Stimulated activated CD8-positive, alpha-beta memory T cell treated with anti-CD3 and anti-CD28 coated beads, Interleukin-4, amount 100 ng/mL, for 4 hours (primary cell): ENCODE measurements at places on chromosomes 3 and 15.
A peak's percentile ranks its signal among the peaks of the same experiment; 100 is the strongest.

GRCh38 chr3:108103886-108104797, 13.3 kb upstream of the CD47 start:
- DNase-seq: no peak

DNA sequence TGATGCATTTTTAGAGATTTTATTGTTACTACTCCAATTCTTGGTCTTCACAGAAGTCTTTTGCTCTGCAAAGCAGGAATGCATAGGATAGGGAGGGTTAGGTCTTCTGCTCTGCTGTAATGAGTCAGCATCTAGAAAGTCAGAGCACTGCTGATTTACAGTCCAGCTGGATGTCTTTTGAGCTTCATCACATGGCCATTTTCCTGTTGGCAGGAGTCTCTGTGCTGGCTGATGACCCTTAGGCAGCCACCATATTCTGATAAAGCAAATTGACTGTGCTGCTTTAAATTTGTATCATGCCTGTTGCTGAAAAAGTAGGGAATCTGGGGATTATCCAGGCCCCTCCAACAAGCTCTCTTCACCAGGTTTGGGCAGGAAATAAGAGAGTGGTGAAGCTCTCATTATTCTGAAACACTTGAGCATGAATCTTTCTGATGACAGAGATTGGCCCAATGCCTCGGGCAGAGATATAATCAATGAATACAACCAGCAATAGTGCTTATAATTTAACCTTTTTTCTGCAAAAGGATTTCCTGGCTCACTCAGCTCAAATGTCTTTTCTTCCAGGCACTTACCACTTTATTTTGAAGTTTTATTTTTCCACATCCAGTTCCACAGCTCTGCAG, 9.7 kb upstream of the CRBN start:
- DNase-seq: no peak

- no peak for DNase-seq
Measured at GRCh38 chr3:69367586-69367985, 18.3 kb downstream of the FRMD4B start.

DNA sequence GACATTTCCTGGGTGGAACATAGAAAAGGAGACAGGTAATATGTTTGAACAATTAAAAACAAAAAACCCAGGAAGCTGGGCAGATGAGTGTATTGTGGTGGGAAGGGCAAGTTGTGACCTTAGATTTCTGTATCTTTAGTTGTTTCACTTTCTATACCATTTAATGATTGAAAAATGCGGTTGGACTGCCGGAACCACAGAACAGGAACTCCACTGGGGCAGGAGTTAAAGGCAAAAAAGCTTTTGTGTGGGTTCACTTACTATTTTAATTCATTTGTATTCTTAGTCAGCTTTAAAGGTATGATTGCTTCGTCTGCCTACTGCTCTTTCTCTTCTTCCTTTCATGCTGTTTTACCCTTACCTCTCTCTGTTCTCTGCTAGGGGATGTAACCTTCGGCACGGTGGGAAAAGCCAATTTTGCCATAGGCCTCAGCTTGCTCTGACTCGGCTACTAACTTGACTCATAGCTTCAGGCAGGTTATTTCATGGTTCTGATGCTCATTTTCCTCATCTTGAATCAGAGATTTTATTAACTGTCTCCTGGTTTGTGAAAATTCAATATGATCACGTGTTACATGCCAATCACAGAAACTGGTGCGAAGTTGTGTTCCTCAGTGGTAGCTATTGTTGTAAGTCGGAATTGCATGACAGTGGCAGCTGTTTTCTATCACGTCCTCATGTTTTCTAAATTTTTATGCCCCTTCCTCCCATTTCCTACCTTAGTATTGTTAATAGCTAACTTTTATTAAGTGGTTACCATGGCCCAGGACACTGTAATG, 1.6 kb upstream of the MCTP2 start:
- DNase-seq: peak; percentile 46

DNA sequence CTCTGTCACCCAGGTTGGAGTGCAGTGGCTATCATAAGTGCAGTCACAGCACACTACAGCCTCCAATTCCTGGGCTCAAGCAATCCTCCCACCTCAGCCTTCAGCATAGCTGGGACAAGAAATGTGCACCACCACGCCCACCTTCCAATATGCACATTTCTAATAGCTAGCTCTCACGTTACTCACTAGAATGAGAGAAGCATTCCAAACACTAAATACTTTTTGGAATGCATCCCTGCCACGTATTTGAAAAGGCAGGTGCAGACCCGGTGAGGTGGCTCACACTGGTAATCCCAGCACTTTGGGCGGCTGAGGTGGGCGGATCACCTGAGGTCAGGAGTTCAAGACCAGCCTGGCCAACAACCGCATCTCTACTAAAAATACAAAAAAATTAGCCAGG, 7.6 kb upstream of the TCF12 start:
- no peak for DNase-seq

GRCh38 chr3:150309557-150309956, 98.5 kb upstream of the TSC22D2 start:
- DNase-seq: no peak

GRCh38 chr15:44726136-44726535, 10.2 kb upstream of the TRIM69 start:
- DNase-seq: no peak

GRCh38 chr3:151330899-151331298, 1.6 kb upstream of the P2RY13 start:
- DNase-seq: no peak

DNA sequence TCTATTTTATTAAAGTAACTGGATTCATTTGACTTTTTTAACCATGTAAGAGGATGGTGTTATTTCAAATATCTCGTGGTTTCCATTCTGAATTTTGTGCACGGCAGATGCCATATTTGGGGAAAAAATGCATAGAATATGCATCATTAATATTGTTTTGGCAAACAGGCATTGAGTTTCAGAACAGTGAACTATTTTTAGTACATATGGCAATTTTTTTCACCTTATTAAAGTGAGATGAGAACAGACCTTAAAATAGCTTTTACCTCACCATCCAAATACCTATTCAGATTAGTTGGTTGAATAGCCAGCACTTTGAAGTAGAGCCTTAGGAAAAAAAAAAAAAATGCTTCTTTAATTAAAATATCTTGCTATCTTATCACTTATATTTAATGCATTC, 117.3 kb upstream of the FLNB start:
- no peak for DNase-seq

- DNase-seq: no peak
Measured at GRCh38 chr3:167740961-167741587, 5.6 kb downstream of the SERPINI1 start.

GRCh38 chr15:98596885-98597392, 51.4 kb upstream of the IGF1R start:
- DNase-seq: no peak

- DNase-seq: no peak
Measured at GRCh38 chr3:57770009-57770827, 14.1 kb downstream of the SLMAP start.

- no peak for DNase-seq
Measured at GRCh38 chr15:62977952-62978811, 64.4 kb upstream of the TPM1 start.

DNA sequence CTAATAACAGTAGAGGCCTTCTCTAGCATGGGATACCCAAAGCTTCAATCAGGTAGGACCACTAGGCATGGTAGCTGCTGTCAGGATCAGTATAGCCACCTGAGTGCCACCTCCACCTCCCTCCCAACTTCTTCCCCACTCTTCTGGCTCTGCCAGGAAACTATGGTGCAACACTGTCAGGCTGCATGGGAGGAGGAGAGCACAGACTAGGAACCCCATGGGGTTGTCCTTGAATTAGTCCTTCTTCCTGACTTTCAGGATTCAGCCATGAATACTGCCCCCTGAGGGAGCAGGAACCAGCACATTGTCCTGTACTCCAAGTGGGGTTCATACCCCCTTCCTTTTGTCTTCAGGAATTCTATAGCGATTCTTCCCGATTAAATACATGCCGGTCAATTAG, 340.8 kb upstream of the ONECUT1 start:
- DNase-seq: no peak

DNA sequence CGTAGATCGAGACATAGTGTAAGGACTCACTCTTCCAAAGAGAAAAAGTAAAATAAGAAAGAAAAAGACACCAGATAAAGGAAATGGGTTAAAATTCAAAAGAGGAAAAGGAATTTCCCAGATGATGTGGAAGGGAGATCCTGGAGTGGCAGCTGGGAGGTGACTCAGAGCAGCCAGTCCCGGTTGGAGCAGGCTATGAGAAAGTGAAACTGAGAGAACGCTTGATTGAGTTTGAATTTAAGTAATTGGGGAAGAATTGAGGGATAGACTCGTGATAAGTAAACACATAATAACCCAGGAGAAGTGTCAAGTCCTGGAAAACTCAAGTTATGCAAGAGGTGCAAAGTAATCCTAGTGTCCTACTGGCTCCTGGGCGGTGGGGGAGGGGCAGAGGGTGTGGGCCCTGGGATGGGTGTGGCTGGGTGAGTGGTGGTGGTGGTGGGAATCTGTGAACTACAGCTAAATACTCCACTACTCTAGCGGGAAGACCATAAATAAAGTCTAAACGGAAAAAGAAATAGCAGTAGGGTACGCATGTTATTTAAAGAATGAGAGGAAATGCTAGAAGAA, 1.2 kb downstream of the PRR20G start:
- no peak for DNase-seq

- DNase-seq: peak; percentile 18
Measured at GRCh38 chr3:127671523-127672428, 976 bp upstream of the ABTB1 start.

DNA sequence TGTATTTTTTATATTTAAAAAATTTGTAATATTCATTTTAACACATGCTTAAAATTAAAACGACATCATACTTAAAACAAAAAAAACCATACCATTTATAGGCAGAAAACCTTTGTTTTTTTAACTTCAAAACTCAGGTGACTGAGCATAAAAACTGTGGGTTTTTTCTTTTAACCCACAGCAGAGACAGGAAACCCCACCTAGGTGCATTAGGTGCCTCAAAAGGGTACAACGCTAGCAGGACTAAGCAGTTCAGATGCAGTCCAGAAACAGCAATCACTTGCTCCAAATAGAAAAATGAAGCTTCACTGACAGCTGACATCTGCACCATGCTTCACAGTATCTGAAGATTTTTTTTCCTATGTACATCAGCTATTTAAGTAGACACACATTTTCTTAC, 52.3 kb downstream of the GLB1 start:
- no peak for DNase-seq

DNA sequence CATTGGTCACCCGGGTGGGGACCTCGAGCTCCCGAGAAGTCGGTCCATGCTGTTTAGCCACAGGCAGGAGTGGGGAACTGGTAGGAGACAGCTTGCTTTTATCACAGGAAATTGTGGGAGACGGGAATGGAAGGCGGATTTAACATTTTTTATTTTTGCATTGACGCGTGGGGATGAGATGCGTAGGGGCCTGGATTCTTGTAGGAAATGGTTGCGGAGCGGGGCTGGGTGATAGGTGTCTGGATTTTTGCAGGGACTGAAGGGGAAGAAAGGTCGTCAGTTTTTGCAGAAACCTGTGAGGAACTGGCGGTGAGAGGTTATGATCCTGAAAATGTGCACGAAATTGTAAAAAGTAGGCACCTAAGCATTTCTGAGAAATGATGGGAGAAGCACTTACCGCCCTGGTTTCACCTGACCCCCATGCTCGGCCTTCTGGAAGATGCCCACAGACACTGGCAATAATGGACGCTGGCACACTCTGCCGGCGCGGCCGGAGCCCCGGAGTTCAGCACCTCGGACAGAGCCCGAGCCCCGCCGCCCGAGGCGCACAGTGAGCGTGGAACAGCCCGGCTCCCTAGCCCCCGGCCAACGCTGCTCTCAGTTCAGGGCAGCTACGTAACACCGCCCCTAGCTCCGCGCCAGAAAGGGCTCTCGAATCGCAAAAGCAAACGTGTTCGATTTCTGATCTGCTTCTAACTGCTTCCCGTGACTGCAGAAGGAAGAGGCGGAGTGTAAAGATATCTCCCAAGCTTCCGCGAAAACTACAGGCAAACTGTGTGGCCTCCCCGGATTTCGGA, 928 bp downstream of the ANKRD34C start:
- peak; percentile 12 for DNase-seq

DNA sequence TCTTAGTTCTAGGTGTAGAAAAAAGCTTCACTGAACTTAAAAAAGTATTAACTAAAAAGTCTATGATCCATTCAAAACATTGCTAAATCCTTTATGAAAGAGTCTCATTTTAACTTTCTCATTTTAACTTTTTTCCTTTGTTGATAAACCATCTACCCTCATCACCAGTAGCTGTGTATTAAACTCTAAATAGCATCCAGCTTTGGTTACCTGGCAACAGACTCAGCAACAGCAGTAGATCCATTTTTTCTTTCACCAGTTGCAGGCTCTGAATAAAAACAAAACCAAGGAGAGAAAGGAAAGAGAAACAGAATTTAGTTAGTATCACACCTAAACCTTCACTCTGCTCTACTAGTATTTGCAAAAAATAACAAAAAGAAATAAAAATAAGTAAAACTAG, 51.6 kb downstream of the TP53BP1 start:
- DNase-seq: no peak

DNA sequence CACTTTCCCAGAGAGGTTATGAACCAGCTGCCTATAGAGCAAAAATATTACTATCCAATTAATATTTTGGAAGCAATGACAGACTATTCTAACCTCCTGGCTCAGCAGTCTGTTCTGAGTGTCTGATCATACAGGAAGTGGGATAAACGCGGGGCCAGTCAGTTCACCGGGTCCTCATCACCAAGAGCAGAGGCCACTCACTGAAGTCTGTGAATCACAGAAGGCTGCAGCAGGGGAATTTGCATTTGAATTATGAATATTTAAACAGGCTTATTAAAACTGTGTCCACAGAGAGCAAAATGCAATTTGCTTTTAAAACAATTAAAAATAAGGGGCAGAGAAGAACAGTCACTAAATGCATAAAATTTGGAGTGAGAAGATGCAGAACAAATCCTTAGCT, 305.2 kb downstream of the MCTP2 start:
- no peak for DNase-seq

- no peak for DNase-seq
Measured at GRCh38 chr15:31367730-31368344, 41.2 kb downstream of the KLF13 start.
